Left kidney (tissue), 8 donors: ENCODE measurements at places on chromosomes 1 and 21. TPM values are rescaled to one million over a fixed set of nuclear protein-coding genes. Genes with fewer than 3 reads are reported as not detected.

DNA sequence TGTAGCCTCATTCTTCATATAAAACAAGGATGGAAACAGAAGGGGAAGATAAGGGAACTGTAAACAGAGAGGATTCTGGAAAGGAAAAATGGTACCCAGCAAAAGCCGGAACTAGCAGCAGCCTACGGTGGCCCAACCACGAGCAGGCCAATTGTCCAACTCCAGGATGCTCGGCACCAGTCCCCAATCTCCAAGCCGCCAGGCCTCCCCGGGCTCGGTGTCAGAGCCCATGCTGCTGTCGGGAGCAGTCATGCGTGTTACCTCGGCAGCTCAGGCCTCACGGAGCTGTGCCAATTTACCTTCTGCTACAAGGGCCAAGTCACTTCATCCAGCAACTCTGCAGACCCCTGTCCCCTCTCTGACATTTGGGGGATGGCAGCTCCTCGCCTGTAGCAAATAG lies 130.8 kb downstream of the ZBTB18 start:
- DNase-seq = no peak

SLC9C2 gene
- polyA plus RNA-seq = 0.27 TPM

- no peak for DNase-seq
These were observed 22.1 kb downstream of the PLEKHA6 start for GRCh38 chr1:204337583-204337982.

COL6A2 gene
- 161 TPM for polyA plus RNA-seq

GBP1 gene
- polyA plus RNA-seq = 18.5 TPM

DNA sequence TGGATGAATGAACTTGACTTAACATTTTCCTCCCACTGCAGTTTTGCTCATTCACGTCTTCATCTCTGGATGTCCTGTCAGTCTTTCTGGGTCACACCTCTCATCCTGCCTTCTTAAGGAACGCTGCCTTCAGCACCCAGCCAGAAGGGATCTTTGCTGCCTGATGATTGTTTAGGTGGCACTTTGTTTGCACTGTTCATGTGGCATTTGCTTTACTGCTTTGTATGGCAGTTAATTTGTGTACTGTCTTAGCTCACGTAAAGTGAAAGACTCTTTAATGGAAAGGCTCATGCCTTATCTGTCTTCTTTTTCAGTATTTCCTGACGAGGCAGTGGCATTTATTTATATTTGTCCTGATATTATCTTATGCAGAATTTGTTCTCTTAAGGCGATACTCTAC lies 4.9 kb downstream of the MIA3 start:
- DNase-seq = no peak

GRCh38 chr1:200260597-200261335 lies 149.1 kb downstream of the ZNF281 start:
- no peak for DNase-seq

ITLN2 gene
- not detected for polyA plus RNA-seq

GRCh38 chr21:44304011-44304616 lies 4.3 kb downstream of the PFKL start:
- no peak for DNase-seq

DNA sequence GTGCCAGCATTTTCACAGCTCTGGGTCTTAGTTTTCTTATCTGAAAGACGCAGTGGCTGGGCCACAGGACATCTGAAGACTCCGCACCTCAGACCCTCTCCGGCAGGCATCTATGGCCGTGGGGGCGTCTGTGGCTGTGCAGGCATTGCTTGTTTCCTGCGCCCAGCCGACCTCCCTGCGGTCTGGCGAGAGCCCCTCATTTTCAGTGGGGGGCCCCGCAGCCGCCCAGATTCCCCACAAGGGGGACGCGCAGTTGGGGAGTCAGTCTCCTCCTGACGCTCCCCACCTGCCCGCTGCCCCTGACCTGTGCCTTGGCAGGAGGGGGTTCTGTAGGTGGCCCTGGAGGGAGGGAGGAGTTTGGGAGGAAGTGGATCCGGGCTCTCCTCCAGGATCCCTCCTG lies 3.5 kb upstream of the TFF1 start:
- DNase-seq = no peak

- no peak for DNase-seq
These were observed 18.6 kb upstream of the PTTG1IP start for GRCh38 chr21:44892095-44892494.
